ENCODE measurements at places on chromosomes 7 and 10.

DNA sequence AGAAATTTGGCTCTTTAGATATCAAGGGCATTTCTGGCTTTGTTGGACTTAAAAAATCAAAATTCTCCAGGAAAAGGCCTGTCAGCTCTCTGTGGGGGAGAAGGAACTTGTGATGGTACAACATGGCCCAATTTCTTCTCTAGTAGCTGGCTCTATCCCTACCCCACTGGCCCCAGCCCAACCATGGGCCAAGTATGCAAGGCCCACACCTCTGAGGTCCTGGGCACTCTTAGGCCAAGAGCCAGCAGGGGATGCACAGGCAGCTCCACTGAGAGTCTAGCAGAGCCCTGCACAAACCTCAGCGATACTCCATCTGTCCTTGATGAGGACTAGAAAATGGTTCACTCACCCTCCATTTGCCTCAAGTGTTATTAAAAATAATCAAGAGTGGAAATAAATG, 261.2 kb downstream of the C7orf25 start:
- DNase-seq: no peak

- no peak for DNase-seq
Measured at GRCh38 chr7:31875424-31875823, 188.4 kb downstream of the PPP1R17 start.

DNA sequence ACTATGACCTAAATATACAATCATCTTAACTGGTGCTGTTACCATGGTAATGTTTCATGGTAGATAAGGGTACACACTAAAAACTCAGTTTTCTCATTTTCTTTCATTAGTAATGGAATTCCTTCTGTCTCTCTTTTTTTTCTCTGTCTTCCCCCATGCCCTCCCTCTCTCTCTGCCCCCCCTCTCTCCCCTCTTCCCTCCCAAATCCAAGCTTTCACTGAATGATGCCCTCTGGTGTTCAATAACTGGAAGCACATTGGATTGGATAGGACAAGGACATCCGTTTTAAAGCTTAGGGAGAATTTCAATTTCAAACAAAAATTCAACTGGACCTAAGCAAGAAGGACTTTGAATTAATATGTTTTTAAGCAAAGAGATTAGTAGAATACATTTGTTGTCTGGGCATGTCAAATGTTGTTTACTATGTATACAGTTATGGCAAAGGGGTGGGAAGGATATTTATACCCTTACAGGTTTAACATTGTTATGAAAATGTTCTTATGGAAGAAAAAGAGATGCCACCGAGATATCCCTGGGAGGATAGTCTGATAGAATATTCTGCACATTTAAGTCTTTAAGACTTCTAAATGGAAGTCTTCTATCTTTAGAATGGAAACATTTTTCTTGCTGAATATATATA, 6.1 kb downstream of the CHRM2 start:
- DNase-seq: peak; percentile 61

GRCh38 chr10:73838827-73839226, 27.4 kb upstream of the NDST2 start:
- no peak for DNase-seq

GRCh38 chr10:117004227-117005025, 561 bp downstream of the SHTN1 start:
- DNase-seq: peak; percentile 42

DNA sequence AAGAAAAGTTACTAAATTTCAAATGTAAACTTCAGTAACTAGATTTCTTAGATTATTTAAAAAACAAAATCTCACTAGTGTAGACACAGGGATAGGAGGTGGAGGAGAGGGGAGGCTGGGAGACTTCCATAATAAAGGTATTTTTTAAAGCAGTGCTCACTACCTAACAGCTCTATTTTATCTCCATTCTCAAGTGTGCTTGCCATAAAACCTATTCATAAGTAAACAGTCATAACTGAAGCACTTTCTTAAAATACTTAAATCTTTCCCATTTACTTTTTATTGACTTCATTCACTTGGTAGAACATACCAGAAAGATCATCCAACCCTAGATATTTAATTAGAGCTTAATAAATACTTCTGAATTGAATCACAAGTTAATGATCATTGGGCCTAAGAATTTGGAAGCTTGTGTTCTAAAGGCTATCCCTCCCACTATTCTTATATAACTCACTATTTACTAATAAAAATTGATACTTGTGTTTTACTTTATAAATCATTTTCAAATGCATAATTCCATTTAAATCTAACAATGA, 107.4 kb downstream of the SNX13 start:
- no peak for DNase-seq

DNA sequence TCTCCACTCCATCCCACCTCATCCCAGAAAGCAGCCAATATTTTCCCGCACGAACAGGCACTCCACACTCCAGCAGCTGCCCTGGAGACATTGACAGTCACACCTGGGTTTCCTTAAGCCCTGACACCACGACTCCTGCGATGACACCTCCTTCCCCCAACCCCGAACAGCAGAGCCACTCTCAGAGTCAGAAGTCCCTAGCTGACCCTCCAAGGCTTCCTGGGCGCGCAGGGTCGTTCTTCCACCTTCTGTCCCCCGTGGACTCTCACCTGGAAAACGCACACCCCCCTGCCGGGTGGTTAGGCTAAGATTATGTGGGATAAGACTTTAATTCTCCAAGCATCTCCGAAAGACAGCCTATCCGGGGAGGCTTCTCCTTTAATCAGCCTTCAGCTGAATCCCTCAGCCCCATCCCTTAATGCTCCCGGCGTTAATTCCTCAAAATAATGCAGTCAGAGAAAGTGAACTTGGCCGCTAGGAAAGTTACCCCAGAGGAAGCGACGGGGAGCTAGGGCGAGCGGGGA, 1.1 kb downstream of the DENND11 start:
- DNase-seq: no peak

DNA sequence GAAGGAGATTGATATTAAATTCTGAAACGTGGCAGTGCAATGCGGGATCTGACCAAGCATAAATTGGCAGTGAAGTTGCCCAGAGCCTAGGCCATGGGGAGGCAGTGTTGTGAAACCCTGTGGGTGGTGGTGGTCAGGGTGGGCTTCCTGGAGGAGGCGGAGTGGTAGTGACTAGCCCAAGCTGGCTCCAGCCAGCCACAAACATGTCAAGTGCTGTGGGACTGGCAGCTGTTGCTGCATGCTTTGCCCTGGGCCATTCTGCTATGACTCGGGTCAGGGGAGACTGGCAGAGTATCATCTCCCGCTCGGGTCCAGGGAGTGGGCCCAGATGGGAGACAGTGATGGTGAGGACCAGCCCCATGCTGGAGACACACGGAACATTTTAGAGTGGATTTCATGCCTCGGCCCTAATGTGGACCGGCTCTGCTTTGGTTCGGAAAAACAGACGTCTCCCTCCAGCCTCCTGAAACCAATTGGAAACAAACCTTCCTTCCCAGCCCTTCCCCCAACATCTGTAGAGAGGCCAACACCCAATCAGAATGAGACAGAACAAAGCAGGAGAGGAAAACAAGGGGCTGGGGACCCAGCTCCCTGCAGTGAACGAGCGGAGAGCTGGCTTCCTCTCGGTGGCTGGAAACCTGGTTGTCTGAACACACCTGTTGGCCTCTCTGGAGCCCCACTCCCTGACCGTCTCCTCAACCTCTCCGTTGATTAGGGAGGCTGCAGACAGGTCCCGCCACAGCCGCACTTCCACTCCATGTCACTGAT, 58.2 kb downstream of the TMEM270 start:
- DNase-seq: no peak

GRCh38 chr7:106573125-106573663, 87.8 kb downstream of the CCDC71L start:
- DNase-seq: no peak

DNA sequence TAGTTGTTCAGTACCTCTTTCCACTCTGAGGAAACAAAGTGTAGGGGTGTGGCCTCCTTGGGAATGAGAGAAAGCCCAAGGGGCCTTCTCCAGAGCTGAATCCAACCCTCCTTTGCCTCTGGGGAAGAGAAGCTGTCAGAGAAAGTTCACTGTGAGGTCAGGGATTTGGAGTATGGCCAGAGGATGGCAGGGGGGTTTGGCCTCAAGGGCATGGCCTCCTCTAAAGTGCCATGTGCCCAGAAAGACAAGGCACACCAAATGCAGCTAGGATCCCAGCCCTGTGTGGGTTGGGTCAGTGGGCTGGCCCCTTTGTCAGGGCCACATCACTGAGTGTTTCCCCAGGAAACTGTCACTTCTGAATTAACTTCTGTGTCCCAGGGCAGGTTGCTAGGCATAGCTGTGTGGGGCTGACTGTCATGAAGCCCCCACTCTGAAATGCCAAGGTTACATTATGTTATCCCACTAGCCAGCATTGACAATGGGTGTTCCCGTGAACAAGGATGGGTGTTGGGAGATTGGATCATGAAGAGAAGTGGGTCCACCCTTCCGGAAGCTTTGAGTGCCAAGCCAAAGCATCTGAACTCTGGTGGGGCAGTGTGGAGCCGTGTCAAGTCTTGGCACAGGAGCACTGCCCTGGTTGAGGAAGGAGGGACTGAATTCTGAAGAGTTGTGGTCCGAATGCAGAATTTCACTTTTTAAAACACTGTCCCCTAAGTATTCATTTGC, 123.3 kb downstream of the ZMIZ1 start:
- DNase-seq: no peak

DNA sequence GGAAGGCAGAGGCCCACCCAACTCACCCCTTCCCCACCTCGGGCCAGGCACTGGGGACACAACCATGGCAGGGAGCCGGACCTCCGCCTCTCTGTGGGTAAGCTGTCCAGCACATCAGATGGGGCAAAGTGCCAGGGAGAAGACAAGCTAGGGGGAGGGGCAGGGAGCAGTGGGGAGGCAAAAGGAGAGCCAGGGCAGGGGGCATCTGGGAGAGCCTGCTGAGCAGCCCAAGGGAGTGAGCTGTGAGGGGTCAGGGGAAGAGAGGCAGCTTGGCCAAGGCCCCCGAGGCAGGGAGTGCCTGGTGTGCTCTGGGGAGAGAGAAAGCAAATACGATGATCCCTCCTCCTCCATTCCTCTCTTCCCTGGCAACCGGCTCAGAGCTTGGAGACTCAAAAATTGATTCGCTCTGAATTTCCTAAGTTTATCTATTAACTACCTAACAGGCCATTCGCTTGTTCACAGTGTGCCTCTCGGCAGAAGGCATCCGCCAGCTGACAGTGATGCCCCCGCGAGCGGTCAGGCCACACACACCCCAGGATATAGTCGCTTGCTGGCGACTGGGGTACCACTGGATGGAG, 4.5 kb downstream of the CAMK2B start:
- no peak for DNase-seq

DNA sequence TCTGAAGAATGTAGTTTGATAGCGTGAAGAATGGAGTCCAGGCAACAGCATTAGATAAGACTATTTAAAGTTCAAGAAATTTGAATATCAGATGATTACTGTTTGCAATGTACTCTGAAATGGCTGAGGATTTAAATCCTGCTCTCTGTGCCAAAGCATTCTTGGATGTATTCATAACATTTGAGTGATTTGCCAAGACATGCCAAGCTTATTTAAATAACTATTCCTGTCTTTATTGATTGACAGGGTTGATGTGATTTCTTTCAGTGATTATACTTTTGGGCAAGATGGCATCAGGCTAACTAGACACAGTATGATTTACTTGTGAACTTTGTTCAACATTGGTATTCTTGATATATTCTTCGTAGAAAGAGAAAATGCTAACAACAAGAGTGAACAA, 168.7 kb downstream of the GNAI1 start:
- DNase-seq: no peak

- no peak for DNase-seq
Measured at GRCh38 chr10:116014326-116014725, 258.7 kb downstream of the GFRA1 start.

- no peak for DNase-seq
Measured at GRCh38 chr7:79282070-79282694, 171.3 kb downstream of the MAGI2 start.

GRCh38 chr10:3201796-3202195, 29.2 kb upstream of the PITRM1 start:
- no peak for DNase-seq

DNA sequence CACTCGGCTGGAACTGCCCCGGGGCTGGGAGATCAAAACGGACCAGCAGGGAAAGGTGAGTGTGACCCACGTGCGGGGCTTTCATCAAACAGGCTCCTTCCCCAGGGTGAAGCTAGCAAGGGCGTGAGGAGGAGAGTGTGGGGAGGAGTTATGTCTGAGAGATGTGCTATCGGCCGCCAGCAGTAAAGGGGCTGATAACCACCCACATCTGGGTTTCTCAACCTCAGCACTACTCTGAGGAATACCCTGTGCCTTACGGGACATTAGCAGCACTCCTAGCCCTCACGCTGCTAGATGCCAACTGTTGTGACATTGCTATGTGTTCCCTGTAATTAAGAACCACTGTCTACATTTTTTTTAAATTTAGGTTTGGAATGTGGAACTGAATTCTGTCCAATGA, 113.9 kb upstream of the STK17A start:
- DNase-seq: no peak

DNA sequence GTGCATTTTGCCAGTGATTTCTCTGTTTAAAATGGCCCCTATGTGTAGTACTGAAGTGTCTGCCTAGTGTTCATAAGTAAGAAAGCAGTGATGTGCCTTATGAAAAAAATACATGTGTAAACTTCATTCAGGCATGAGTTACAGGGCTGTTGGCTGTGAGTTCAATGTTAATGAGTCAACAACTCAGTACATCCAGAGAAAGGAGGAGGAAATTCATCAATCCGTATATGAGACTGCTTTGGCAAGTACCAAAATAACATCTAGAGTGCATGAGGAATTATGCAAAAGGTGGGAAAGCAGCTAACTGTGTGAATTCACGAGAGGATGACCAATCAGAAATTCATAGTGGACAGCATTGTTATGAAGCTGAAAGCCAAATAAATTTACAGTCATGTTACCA, 255.6 kb downstream of the ZEB1 start:
- DNase-seq: no peak

DNA sequence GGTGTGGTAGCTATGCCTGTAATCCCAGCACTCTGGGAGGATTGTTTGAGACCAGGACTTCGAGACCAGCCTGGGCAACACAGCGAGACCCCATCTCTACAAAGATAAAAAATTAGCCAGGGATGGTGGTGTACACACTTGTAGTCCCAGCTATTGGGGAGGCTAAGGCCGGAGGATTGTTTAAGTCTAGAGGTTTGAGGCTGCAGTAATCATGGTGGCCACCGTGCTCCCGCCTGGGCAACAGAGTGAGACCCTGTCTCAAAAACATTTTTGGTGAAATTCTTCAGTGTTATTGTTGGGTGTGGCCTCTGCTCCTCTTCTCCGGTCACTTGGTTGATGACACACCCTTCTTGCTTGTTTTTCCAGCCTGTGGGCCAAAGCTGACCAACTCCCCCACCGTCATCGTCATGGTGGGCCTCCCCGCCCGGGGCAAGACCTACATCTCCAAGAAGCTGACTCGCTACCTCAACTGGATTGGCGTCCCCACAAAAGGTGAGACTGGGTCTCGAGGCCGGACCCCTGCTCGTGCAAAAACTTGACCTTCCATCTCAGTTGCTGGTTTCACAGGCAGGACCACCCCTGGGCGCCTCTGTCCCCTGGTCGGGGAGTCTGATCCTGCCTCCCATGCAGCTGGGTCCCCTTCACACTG, 10.6 kb downstream of the PFKFB3 start:
- DNase-seq: no peak

GRCh38 chr7:109893231-109893630, 1197.7 kb upstream of the LRRN3 start:
- no peak for DNase-seq

GRCh38 chr10:124338276-124338925, 80.3 kb downstream of the OAT start:
- no peak for DNase-seq

All from NCI-H2081 (cell line).